ENCODE measurements at places on chromosomes 6 and 20.

GRCh38 chr6:490251-491037, 98.9 kb downstream of the IRF4 start:
- DNase-seq: no peak

GRCh38 chr6:24154121-24154520, 28.1 kb downstream of the NRSN1 start:
- no peak for DNase-seq

DNA sequence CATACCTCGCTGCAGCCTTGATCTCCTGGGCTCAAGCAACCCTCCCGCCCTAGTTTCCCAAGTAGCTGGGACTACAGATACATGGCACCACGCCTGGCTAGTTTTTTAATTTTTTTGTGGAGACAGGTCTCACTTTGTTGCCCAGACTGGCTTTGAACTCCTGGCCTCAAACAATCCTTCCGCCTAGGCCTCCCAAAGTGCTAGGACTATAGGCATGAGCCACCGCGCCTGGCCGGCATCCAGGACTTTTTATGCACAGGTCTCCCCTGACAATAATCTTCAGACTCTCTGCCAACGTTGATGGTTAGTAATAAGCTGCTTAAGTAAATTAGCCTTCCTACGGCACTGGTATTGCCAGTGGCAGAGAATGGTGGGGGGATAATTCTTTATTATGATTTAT, 110.5 kb upstream of the MTHFD1L start:
- DNase-seq: no peak

DNA sequence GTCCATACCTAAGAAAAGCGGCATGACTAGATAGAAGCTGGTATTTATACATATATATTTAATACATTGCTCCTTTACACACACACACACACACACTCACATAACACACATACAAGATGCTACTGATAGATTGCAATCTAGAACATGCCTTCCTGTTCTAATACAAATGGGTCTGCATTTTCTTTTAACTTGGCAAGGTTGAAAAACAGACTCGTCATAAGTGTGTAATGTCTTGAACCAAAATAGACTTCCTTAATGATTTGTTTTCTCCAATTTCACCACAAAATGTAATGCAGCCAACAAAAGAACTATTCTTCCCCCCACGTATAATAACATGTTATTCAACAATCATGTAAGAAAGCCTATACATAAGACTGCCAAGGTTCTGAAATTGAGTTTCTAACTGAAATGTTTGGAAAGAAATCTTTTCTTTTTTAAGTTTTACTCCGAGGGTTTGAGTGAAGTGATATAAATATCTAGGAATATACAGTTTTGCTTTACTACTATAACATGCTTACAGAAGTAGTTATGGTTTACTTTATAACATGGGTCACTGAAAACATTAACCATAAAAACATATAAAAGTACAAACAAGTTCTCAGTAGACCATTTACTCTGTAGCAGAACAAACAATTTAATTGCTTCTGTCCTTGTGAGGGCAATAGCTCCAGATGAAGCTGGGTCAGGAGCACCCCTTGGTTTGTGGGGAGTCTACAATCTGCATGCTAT, 207.5 kb downstream of the FOXC1 start:
- DNase-seq: no peak

DNA sequence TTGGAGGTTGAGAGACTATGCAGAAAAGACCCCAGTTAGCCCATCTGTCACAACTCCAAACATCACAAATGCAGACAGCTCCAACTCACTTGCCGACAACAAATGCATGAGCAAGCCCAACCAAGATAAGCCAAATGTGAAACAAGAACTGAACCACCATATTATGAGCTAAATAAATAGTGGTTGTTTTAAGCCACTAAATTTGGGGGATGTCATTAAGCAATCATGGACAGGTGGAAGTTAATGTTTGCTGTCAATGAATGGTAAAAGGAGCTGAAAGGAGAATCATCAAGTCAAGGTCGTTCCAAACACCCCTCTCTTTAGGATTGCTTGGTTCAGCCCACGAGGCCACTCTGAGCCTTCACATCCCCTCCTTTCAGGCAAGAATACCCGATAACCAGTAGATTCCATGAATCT, 71.2 kb upstream of the PLCB4 start:
- DNase-seq: no peak
